ENCODE measurements at places on chromosomes 1 and 21.

DNA sequence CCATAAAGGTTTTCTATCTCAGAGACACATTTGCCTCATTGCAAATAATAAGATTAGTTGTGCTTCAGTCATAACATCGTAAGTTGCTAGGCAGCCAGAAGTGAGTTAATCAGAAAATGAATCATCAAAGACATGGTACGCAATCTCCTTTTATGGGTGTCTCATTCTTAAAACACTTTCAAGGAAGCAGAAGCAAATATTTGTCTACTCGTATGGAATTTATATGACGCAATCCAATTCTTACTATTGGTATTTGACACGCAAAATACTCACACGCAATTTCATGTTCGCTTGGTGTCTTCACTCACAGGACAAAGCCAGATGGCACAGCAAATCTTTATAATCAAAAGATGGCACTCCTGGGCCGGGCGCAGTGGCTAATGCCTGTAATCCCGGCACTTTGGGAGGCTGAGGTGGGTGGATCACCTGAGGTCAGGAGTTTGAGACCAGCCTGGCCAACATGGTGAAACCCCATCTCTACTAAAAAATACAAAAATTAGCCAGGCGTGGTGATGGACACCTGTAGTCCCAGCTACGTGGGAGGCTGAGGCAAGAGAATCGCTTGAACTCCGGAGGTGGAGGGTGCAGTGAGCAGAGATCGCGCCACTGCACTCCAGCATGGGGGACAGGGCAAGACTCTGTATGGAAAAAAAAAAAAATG, 56.4 kb downstream of the HLCS start:
- DNase-seq, result no peak

- DNase-seq, result no peak
Measured at GRCh38 chr1:221334062-221334461, 407.8 kb downstream of the DUSP10 start.

DNA sequence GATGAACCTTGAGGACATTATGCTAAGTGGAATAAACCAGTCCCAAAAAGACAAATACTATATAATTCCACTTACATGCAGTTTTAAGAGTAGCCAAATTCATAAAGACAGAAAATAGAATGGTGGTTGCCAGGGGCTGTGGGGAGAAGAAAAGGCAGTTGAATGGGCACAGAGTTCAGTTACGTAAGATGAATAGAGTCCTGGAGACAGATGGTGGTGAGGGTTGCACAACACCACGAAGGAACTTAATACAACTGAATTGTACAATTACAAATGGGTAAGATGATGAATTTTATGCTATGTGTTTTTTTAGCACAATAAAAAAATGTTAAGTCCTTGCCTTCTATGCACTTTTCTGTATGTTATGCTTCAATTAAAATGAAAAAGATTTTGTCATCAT, 66.6 kb downstream of the CD34 start:
- DNase-seq, result no peak

GRCh38 chr1:87600055-87600850, 271.6 kb downstream of the LMO4 start:
- DNase-seq, result no peak

GRCh38 chr1:39426346-39426745, 65.1 kb upstream of the BMP8A start:
- DNase-seq, result no peak

DNA sequence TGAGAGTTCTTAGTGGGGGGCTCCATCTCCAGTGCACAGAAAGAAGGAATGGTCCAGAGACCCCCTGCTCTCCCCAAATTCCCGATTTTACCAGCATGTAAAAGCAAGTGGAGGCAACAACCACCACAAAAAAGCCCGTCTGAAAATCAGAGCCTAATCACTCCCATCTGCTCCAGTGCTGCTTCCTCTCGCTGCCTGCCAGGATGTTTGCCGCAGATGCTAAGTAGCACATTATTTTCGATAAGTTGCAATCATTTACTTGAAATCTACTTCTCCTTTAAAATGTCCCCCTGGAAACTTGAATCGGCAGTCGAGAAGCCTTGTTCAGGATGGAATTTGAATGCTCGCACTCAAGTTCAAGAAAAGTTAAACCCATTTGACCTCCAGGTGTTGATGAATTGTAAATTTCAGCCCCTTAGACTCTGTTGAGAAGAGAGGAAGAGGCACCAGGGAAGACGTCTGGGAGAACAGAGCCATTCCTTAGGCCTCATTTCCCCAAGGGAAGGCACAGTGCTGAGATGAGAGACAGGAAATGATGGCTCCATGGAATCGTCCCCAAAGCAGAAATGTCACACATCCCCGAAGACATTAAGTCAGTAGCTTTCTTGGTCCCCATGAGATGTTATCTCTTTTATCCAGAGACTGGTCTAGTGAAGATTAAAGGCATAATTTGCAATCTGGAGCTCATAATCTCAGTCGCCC, 221.3 kb downstream of the PBX1 start:
- DNase-seq, result no peak

GRCh38 chr1:232409584-232409983, 220.3 kb downstream of the SIPA1L2 start:
- DNase-seq, result no peak

GRCh38 chr1:192592981-192593708, 17.6 kb downstream of the RGS1 start:
- no peak for DNase-seq

GRCh38 chr1:25566730-25567341, 23.4 kb downstream of the LDLRAP1 start:
- no peak for DNase-seq

DNA sequence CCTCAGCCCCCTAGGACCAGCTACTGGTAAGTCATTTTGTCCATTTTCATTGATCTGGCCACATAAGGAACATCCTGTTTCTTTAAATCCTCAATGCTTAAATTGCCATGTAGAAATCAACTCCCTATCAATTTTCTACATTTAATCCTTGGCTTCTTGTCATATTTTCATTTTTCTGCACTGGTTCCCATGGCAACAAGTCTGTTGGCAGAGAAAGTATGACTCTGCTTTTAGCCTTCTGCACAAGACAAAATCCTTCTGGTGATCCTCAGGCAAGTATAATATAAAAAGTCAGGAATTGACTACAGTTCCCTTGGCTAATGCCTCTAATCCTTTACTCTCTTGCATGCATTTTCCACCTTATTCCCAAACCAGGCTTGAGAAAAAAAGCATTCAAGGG, 65.0 kb downstream of the LRRC40 start:
- no peak for DNase-seq

DNA sequence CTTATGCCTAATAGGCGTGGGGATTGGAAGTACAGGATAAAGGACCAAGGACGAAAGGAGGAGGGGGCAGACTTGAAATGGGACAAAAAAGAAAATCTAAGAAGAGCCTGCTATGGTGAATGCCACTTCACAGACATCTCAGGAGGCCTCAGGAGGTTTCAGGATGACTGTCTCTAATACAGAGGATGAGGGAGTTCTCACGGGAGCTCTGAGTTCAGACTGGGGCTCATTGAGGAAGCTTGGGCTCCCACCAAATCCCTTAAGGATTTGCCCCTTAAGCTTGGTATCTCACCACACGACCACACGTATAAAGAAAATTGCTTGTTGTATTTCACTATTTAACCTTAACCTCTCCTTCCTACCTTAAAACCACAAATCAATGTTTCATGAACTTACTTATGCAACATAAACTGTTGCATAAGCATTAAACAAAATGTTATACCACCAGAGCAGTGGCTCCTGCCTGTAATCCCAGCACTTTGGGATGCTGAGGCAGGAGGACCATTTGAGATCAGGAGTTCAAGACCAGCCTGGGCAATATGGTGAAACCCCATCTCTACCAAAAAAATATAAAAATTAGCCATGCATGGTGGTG, 12.4 kb downstream of the SLC30A1 start:
- no peak for DNase-seq

DNA sequence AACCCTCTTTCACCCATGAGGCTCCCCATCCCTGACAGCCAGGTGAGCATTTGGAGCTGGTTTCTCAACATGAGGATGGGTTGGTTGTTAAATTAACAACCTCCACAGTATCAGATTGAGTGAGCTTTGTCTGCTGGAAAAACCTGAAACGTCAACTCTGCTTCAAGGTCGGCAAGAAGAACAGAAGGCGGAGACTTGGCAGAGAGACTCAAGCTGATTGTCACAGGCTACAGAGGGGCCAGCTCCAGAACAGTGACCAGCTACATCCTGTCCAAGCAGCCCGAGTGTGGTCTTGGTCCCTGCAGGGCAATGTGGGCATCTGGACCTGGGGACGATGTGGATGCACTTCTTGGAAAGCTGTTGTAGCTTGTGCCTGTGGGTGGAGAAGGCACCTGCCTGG, 36.6 kb upstream of the TMEM51 start:
- no peak for DNase-seq

DNA sequence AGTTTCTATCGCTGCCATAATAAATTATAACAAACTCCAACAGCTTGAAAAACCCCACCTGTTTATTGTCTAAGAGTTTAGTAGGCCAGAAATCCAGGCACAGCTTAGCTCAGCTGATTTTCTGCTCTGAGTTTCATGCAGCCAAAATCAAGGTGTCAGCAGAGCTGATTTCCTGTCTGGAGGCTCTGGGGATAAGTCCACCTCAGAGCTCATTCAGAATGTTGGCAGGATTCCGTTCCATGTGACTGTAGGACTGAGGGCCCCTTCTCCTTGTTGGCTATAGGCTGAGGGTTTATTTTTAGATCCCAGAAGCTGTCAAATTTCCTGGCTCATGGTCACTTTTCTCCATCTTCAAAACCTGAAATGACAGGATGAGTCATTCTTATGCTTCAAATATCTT, 91.6 kb upstream of the CHODL start:
- DNase-seq, result no peak

- DNase-seq, result no peak
Measured at GRCh38 chr1:197633447-197634078, 141.7 kb downstream of the DENND1B start.

- no peak for DNase-seq
Measured at GRCh38 chr1:107821340-107821739, 143.6 kb downstream of the VAV3 start.

DNA sequence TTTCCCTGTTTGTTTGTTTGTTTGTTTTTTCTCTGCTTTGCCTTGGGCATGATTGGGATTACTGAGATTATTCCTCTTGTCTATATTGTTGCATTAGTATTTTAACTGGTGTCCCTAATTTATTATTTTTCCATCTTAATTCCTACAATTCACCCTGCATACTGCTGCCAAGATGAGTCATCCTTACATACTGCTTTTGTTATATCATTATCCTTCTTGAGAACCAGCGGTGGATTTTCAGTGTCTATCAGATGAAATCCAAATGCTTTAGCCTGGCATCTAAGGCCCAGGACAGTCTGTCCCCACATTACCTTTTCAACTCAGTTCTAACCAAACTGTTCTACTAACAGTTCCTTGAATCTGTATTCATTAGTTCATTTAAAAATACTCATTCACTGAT, 101.7 kb downstream of the OLFML2B start:
- no peak for DNase-seq

GRCh38 chr1:153698923-153699714, 20.6 kb downstream of the NPR1 start:
- no peak for DNase-seq

GRCh38 chr1:57272150-57272549, 151.7 kb downstream of the DAB1 start:
- DNase-seq, result no peak

DNA sequence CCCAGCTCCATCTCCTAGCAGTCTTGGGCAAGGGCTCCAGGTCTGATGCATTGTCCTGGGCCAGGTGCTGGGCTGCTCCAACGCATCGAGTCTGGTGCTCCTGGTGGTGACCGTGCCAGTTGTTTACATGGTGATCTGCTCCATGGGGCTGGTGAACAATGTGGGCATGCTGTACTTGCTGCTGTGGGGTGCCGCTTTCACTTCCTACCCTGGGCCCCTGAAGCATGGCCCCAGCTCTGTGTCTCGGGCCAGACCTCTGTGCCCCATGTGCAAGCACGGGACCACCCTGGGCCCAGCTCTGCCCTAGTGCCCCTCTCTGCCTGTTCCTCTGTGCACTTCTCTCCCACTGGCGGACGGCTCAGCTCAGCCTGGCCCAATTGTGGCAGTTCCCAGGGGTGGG, 119.4 kb downstream of the MAST2 start:
- no peak for DNase-seq

GRCh38 chr1:47399138-47399845, 16.8 kb upstream of the FOXE3 start:
- DNase-seq, result no peak

- DNase-seq, result no peak
Measured at GRCh38 chr1:30743584-30744059, 14.0 kb downstream of the LAPTM5 start.

- DNase-seq, result no peak
Measured at GRCh38 chr1:1833456-1833855, 55.2 kb upstream of the NADK start.

DNA sequence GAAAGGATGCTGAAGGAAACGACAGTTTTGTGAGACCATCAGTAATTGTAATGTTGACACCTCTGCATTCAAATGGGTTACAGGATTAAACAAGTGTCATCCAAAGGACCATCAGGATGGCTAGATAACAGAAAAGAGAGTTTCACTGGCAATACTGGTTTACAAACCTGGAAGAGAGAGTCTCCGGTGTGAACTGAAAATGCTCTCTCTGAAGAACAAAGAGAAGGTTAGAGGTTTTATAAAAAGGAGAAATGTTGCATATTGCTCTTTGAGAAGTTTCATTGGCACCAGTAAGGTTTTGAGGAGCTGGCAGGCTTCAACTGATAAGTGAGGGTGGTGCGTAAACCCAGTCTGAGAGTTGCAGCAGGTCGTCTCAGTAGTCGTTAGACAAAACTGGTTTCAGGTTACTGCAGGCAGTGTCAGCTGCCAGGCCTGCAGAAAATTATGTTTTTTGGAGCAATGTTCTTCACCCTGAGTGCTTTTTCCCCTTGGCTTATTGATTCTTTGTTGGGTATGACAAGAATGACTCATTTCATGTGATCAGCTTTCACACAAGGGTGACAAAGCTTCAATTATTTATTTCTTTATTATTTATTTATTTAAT, 42.2 kb downstream of the KCNK1 start:
- no peak for DNase-seq

DNA sequence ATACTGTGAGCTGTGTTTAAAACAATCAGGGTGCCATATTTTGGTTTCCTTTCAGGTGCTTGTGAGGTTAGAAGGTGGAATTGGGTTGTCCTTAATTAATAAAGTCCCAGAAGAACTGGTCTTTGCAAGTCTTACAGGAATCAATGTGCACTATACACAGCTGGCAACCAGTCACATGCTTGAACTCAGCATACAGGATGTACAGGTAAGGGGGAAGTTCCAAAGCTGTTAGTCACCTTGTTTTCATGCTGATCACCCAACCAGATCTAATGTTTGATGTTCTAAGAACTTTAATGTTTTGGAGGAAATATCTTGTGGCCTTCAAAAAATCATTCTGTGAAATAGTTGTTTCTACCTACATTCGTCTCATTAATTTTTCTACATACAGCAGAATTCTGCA, 156.3 kb downstream of the VPS13D start:
- DNase-seq, result no peak
